Activated CD4-positive, alpha-beta T cell treated with anti-CD3 and anti-CD28 coated beads for 1 hour (primary cell): ENCODE measurements at places on chromosomes 12 and 14.

DNA sequence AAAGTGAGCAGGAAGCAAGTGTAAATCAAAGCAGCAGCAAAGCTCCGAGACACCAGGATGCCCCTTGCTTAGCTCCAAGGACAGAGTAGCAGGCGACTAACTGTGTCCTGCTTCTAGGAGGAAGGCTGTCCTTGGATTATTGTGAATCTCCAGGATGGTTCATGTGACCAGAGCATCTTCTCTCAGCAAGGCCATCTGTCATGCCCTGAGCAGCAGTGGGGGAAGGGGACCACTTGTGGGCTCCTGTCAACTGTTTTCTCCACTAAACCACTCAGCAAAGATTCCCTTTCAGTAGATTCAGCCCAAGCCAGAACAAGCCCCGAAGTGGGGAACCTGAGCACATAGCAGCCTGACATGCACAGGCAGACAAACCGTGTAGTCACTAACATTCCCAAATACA, 19.4 kb downstream of the MAP3K9 start:
- DNase-seq: no peak

GRCh38 chr14:76763096-76764041, 2.1 kb downstream of the VASH1 start:
- no peak for DNase-seq

GRCh38 chr14:105173901-105174894, 5.6 kb upstream of the JAG2 start:
- DNase-seq: no peak

- no peak for DNase-seq
Measured at GRCh38 chr12:132117558-132117875, 26.6 kb downstream of the DDX51 start.
